ENCODE measurements at places on chromosomes 1 and 21. TPM values are rescaled to one million over a fixed set of nuclear protein-coding genes. Genes with fewer than 3 reads are reported as not detected.

TOMM40L gene
- total RNA-seq = 29.1 TPM

DIO1 gene
- total RNA-seq = 31.1 TPM

LRRC8B gene
- 7.6 TPM for total RNA-seq

DNA sequence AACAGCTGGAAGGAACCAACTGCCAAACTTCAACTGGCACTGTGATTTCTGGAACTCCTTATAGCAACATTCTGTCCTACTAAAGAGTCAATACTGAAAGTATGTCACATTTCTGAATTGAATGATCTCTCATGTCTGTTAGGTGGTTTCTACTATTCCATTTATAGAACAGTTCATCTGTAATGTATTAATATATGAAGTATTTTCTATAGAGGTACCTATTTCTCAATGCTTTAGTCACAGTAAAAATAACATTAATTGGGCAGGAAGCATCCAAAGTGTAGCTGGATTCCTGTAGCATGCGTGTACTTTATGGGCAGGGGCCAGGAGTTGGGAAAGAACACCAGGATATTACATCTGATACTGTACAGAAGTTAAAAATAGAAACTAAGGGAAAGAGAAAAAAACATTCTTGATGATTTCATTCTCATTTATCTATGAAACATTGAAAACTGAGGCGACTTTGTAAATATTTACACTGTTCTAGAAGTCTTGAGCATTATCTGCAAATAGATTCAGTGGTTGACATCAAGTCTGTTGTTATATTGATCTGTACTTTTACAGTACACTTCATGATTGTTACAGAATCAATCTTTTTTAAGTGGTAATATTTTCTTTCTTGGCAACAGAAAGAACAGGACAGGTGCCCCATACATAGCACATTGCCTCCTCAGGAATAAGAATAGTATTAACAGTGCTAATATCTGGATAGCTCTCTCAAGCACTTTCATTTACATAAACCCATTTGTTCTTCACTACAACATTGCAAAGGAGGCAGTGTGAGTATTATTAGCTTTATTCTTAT is 6.2 kb upstream of the ZNF281 start:
- H3K4me3 ChIP-seq = no peak overlapping the region
- H3K27me3 ChIP-seq = no peaks in the 10 kb centered on the region
- H3K4me1 ChIP-seq = peaks cover 68% of the 10 kb centered on the region
- no peaks in the 10 kb centered on the region for H3K36me3 ChIP-seq
- H3K27ac ChIP-seq = peak overlapping the region; percentile 47
- DNase-seq = peak; percentile 75

DNA sequence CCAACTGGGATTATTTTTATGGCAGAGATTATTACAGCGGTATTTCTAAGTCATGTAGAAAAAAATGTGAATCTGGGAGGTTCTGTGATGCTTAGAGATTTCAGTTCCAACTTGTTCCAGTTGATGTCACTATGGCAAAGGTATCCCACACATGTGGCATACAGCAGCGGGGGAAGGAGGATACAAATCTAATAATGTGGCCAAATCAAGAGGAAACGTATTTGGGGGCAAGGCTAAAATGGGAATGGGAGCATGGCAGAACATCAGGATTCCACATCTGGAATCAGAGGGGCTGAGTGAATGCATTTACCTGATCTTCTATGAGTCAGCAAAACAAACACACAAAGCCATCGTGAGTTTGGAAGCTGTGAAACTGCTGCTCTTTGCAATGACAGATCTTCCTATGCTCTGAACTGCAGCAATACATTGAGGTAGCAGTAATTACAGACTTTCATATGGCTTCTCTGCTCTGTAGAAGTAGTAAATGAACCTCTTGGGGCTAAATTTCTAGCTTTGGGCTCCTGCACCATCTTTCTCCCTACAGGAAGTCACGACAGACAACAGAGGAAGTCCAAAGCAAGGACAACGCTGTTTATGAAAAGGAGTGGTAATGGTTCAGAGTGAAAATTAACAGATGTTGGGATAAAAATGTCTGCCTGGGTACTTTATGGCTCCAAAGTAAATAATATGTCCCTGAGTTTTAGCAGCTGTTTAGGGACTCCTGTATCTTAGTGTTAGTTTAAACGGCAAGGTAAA is 55.5 kb downstream of the GABPA start:
- H3K4me1 ChIP-seq = peaks cover 14% of the 10 kb centered on the region
- peak overlapping the region; percentile 49 for H3K4me3 ChIP-seq
- DNase-seq = peak; percentile 19
- H3K27ac ChIP-seq = no peak overlapping the region
- no peaks in the 10 kb centered on the region for H3K36me3 ChIP-seq

- no peak for DNase-seq
- H3K36me3 ChIP-seq = no peaks in the 10 kb centered on the region
- no peak overlapping the region for H3K4me3 ChIP-seq
- H3K27me3 ChIP-seq = no peaks in the 10 kb centered on the region
Observed at GRCh38 chr1:73765551-73766233, 432.3 kb downstream of the LRRIQ3 start.

DNA sequence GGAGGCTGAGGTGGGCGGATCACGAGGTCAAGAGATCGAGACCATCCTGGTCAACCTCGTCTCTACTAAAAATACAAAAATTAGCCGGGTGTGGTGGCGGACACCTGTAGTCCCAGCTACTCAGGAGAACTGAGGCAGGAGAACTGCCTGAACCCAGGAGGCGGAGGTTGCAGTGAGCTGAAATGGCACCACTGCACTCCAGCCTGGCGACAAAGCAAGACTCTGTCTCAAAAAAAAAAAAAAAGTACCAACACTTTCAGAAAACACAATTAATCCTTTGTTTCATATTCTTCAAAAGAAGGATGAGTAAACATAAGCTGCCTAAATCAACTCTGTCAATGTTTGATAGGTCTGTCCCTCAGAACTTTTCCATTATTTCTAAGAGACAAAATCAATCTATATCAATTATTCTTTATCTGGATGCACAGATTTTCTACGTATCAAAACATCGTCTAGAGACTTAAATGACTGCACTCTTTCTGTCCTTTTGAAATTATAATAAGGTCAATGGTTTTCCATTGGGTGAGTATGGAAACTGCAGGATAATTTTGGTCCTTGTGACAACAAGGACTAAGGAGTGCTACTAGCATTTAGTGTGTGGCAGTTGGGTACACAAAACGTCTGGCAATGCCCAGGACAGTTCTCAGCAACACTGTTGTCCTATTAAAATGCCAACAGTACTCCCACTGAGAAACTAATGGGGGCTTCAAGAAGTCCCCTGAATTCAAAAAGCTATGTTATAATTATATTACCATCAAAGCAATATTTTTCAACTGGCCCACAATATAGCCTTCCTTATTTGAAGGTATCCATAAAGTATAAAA is 40.7 kb downstream of the LPGAT1 start:
- H3K36me3 ChIP-seq = peaks cover 5% of the 10 kb centered on the region
- DNase-seq = peak; percentile 67
- no peaks in the 10 kb centered on the region for H3K27me3 ChIP-seq
- no peak overlapping the region for H3K4me3 ChIP-seq

GRCh38 chr1:119275145-119276134 is 93.1 kb upstream of the HAO2 start:
- no peak overlapping the region for H3K4me3 ChIP-seq
- H3K4me1 ChIP-seq = no peaks in the 10 kb centered on the region
- H3K36me3 ChIP-seq = no peaks in the 10 kb centered on the region

GRCh38 chr1:85433096-85433495 is 31.9 kb downstream of the DDAH1 start:
- H3K4me1 ChIP-seq = peaks cover 5% of the 10 kb centered on the region
- H3K27ac ChIP-seq = no peak overlapping the region
- peaks cover 2% of the 10 kb centered on the region for H3K36me3 ChIP-seq
- no peaks in the 10 kb centered on the region for H3K27me3 ChIP-seq
- no peak overlapping the region for H3K4me3 ChIP-seq
- DNase-seq = no peak

DNA sequence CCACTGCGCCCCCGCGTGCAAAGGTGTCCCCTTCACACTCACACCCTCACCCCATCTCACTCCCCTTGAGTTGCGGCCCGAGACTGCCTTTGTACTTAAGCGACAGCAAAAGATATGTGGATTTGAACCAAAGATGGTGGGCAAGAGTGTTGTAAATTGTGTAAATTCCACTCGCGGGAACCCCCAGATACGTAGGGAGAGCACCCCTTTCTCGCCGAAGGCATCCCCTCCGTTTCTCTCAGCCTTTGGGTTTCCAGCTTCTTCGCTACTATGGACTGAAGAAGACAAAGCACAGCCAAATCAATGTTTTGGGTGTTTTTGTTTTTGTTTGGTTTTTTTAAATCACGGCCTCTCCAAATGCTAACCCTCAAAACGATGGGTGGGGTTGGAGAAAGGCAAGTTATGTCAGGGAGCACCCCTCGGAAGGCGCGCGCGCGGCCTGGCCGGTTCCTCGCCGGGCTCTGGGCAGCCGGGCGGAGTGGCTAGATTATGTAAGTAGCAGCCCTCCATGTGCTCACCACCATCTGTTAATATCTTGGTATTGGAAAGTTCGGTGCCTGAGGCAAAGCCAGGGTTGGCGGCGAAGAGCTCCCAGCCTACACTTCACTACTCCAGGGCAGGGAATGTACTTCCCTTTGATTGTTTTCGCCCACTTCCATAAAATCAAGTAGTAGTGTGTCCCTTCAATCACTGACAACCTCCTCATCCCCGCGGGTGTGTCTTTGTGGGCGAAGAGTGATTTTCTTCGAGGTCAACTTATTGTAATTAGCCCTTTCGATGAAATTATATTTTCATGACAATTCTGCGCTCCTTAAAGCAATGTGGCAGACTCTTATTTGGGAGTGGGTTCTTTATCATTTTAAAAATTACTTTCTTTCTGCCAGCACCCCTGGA is 4.0 kb upstream of the PROX1 start:
- H3K4me1 ChIP-seq = peaks cover 53% of the 10 kb centered on the region
- no peaks in the 10 kb centered on the region for H3K27me3 ChIP-seq
- no peaks in the 10 kb centered on the region for H3K36me3 ChIP-seq
- peak overlapping the region; percentile 11 for H3K27ac ChIP-seq
- no peak for DNase-seq

DNA sequence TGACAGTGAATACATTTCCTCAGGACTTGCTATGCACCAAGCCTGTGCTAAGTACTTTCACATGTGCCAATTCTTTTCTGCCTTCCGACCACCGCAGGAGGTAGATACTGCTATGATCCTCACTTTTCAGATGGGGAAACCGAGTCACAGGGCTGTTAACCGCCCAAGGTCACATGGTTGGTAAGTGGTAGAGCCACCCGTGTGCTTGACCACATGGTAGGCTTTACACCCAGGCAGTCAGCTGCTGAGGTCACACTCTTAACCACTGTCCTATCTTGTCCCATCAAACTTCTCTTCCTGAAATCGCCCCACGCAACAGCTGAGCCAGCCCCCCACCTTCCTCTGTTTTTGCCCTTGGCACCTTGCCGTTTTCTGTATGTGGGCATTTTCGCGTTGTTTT is 31.0 kb upstream of the SDHB start:
- H3K27ac ChIP-seq = no peak overlapping the region
- H3K27me3 ChIP-seq = peaks cover 3% of the 10 kb centered on the region
- no peaks in the 10 kb centered on the region for H3K36me3 ChIP-seq
- no peak for DNase-seq
- H3K4me1 ChIP-seq = no peaks in the 10 kb centered on the region
- no peak overlapping the region for H3K4me3 ChIP-seq

DNA sequence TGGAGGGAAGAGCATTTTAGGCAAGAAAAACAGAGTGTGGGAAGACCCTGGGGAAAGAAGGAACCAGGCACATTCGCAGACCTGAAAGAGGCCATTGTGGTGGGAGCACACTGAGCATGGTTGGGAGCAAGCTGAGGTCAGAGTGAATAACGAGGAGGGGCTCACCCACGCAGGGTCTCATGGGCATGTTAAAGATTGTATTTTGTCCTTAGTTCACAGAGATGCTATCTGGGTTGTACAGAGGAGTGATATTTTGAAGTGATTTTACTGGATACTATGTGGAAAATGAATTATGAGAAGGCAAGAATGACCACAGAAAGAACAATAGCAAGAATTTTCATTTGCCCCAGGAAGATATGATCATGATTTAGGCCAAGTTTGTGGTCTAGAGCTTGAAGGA is 578.3 kb upstream of the NR5A2 start:
- no peak for DNase-seq
- no peak overlapping the region for H3K27ac ChIP-seq
- H3K4me1 ChIP-seq = no peaks in the 10 kb centered on the region
- H3K27me3 ChIP-seq = no peaks in the 10 kb centered on the region
- no peaks in the 10 kb centered on the region for H3K36me3 ChIP-seq

DNA sequence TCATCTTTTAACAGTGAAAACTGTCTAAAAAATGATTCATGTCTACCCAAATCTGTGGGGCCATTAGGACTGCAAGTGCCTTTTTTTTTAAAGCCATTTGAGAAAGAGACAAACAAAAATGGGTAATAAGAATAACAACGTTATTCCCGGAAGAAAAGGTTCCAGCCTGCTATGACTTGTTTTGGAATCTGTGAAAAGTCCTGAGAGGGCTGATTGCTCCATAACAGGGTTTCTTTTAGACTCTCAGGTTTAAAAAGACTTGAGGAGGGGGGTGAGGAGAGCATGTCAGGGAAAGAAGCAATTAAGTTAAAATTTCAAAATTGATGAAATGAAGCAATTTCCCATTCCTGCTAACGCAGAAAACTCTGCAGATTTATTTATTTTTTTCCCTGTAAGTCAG is 56.4 kb downstream of the CACHD1 start:
- no peak overlapping the region for H3K27ac ChIP-seq
- no peak for DNase-seq
- H3K4me3 ChIP-seq = no peak overlapping the region
- no peaks in the 10 kb centered on the region for H3K27me3 ChIP-seq
- no peaks in the 10 kb centered on the region for H3K36me3 ChIP-seq

DNA sequence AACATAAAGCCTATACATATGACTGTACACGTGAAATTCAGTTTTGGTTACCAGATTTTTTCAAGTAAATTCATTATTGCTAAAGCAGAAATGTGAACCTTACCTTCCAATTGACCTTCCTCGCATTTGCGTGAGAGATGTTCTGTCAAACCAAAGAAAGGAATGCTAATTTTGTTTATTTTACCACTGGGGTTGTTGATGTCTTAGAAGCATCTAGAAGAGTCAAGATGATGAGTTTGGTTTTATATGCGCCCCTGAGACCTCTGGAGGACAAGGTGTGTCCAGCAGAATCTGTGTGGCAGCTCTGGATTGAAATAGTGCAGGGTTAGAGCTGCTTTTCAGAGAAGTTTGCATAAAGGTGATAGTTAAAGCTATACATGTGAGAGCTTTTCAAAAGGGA is 48.4 kb downstream of the ZBTB40 start:
- H3K4me3 ChIP-seq = no peak overlapping the region
- no peak overlapping the region for H3K27ac ChIP-seq
- H3K27me3 ChIP-seq = no peaks in the 10 kb centered on the region
- H3K36me3 ChIP-seq = peaks cover 30% of the 10 kb centered on the region

- peaks cover 6% of the 10 kb centered on the region for H3K36me3 ChIP-seq
- no peak overlapping the region for H3K4me3 ChIP-seq
- H3K27ac ChIP-seq = no peak overlapping the region
- H3K4me1 ChIP-seq = no peaks in the 10 kb centered on the region
- no peaks in the 10 kb centered on the region for H3K27me3 ChIP-seq
- DNase-seq = no peak
Observed at GRCh38 chr1:230836793-230837192, 31.5 kb downstream of the C1orf198 start.

Data from HepG2 (cell line).